ENCODE measurements at places on chromosomes 16 and 17.
A peak's percentile ranks its signal among the peaks of the same experiment; 100 is the strongest.

DNA sequence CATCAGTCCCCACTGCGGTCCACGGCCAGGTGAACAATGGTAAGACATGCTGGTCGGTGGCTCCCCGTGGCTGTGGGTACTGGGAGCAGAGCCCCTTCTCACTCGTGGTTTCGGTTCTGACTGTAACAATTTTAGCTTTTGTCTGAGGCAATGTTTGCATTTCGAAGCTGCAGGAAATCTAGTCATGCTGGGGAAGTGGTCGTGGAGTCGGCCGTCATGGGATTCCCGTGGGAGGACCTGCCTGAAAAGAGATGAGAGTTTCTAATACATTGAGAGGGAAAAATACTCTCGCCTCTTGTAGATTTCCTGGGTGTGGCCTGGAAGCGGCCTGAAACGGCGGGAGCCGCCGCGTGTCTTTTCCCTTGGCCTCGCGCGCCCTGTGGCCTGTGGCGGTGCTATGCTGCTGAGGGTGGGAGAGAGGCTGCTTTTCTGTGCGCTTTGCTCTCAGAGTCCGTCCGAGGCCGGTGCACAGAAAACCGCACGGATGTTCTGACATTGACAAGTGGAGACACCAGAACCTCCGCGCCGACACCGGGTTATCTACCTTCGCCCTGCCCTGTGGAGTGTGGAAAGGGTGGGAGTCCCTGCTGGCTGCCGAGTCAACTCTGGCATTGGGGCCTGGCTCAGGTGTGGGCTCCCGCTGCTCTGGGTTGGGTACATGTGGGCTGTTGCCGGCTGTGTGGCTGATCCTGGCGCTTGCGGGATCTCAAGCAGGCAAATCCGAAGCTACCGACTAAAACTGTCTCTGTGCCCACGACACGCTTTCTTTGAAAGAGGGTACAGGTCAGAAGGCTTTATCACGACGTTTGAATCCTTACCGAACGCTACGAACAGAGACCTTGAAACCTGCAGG lies 60.8 kb downstream of the WDR45B start:
- DNase-seq, result no peak

GRCh38 chr17:69213059-69213813 lies 15.4 kb downstream of the ABCA10 start:
- DNase-seq, result no peak

DNA sequence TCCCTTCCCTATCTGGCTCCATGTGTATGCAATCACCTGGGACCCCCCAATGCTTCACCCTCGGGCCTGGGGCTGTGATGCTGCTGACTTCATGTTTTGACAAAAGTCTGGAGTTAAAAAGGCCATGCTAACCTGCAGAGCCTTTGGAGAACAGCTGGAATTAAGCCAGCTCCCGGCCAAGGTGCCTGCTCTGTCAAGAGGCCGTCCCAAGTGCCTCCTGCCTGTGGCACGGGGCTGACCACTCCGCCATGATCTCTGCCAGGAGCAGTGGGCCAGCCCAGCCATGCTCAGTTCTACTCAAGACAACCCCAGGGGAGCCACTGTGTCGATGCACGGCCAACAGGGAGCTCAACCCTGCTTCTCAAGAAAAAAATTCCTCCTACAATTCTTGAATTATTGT lies 93.6 kb downstream of the CCDC182 start:
- no peak for DNase-seq

DNA sequence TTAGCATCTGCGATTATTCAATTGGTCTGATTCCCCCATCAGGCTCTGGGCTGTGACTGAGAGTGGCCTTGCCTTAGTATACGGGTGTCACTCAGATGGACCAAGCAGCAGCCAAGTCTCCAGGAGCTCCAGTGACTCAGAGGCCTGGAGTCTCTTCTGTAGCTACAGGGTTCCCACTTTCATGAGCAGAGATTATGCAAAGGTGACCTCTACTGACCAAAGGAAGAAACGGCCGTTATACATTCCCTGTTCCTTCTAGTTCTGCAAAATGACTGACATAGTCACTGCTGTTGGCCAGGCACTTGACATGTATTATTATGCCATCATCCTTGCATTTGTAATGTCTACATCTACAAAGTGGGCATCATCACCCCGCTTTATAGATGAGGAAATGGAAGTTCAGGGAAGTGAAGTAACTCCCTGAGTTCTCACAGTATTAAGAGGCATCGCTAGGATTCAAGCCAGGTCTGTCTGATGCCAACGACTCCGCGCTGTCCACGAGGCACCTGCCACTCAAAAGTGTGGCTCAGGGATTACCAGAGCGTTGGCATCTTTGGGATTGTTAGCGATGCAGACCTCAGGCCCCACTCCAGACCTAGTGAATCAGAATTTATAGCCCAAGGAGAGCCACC lies 23.3 kb downstream of the SLC38A7 start:
- DNase-seq, result peak; percentile 66

DNA sequence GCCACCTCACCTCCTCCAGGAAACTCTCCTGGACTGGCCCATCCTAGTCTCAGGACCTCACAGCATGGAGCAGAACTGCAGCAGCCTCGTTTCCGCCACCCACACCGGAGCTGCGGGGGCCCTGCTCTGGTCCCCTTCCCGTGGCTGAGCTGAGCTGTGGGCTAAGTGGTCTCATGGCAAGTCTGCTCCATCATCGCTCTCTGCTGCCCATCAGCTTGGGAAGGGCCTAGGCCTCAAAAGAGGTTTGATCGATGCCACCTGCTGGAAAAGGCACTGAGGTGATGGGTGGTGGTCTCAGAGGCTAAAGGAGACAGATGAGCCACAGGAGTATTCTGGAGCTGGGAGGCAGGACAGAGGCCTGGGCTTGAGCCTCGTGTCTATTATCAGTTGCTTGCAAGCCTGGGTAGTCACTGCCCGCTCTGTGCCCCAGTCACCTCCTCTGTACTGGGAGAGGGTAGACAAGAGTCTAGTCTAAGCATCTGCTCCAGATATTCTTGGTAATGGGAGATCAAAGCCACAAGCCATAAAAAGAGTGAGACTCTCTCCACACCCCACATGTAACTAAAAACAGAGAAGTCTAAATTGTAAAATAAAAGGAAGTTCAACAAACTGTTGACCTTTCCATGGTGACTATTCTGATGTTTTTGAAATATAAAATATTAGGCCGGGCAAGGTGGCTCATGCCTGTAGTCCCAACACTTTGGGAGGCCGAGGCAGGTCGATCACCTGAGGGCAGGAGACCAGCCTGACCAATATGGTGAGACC lies 1.6 kb downstream of the ITGAE start:
- DNase-seq, result no peak

DNA sequence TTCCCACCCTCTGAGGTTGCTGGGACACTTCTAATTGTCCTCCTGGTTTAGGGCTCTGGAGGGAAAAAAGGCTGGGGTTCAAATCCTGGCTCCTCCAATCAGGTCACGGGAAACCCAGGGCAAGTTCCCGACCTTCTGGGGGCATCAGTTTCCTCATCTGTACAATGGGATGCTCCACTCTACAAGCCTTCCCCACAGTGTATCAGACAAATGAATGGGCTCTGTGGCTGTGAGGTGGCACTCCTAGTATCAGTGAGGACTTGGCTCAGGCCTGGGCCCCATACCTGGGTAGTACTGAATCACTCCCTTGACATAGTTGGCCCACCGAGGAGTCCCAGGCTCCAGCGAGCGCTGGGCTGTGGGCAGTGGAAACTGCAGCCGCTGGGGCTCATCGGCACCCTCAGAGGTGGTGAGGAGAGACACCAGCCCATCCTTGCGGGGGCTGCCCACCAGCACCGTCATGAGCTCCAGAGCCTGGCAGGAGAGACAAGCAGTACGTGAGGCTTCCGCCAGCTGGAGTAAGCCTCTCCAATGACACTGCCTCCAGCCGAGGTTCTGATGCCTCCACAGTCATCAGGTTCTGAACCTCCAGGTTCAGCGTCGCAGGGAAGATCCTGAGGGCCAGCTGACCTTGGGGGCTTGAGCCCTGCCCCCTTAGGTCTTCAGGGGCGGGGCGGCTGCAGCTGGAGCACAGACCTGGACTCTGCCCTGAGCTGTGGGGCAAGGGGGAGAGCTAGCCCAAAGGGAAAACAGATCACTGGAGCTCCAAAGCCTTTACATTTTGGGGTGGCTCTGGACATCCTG lies 1.2 kb downstream of the GALK1 start:
- no peak for DNase-seq

GRCh38 chr17:19417611-19418010 lies 6.6 kb downstream of the RNF112 start:
- no peak for DNase-seq

GRCh38 chr17:80260069-80260535 lies 550 bp upstream of the RNF213 start:
- DNase-seq, result peak; percentile 81

DNA sequence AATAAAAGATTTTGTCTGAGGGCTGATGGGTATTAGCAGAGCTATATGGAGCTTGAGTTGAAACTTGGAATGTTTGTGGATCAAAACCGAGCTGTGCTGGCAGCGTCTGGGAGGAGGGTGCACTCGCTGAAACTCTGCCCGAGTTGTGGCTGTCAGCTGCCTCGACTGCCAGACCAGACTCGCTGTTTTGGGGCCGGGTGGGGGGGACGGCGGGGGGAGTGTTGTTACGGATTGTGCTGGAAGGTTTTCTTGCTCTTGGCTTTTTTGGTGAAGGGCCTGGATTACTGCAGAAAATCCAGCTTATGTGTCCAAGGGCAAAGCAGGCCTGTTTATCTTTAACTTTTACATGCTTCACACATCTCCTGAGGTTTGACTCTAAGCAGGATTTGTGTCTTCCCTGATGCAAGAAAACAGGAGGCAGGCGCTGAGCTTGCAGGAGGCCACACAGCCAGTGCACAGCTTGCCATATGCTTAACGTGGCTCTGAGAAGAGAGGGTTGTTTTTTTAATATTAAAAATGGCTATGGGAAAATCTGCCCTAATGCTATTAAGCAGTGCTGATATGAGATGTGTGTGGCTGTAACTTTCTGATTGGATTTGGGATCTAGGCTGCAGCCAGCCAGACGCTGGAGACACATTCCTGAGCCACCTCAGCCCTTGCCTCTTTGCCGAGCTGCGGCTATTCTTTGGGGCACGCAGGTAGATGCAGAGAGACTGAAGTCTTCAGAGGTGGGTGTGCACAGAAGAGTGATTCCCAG lies 20.5 kb upstream of the RPTOR start:
- no peak for DNase-seq

Measured in Calu3 (cell line).